ENCODE measurements at places on chromosomes 6 and 20. TPM values are rescaled to one million over a fixed set of nuclear protein-coding genes. Genes with fewer than 3 reads are reported as not detected.

DNA sequence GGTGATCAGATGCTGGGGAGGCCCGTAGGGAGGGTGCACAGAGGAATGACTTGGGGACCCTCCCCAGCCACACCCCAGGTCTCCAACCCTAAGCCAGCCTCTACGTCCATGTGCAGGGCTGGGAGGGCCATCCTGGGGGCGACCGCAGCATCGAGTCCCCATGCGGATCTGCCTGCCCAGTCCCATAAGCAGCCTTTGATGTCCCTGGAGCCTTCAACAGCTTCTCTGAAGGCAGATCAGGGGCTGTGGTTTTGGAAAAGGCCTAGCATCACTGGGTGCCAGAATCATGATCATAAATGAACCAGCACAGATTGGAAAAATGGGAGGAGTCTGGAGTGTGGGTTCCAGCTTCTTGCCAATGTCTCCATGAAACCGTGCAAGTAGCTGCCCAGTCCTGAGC, 22.9 kb downstream of the TOX2 start:
- DNase-seq: no peak

MAPK14 gene
- 84.1 TPM for total RNA-seq

EDN3 gene
- total RNA-seq: not detected

- DNase-seq: no peak
These were observed 164.0 kb downstream of the TBC1D7 start for GRCh38 chr6:13164291-13164690.
